Thyroid gland (tissue), 4 donors: ENCODE measurements at places on chromosomes 7 and 10. TPM values are rescaled to one million over a fixed set of nuclear protein-coding genes. Genes with fewer than 3 reads are reported as not detected.

Gene GCK
- total RNA-seq, result 0.22 TPM

- no peaks in the 10 kb centered on the region for H3K27me3 ChIP-seq
- no peak overlapping the region for H3K27ac ChIP-seq
- H3K36me3 ChIP-seq, result no peaks in the 10 kb centered on the region
- no peak for DNase-seq
- peaks cover 16% of the 10 kb centered on the region for H3K4me1 ChIP-seq
- H3K4me3 ChIP-seq, result no peak overlapping the region
These were observed 55.7 kb downstream of the EBF3 start for GRCh38 chr10:129908406-129908805.

- H3K27ac ChIP-seq, result no peak overlapping the region
- no peaks in the 10 kb centered on the region for H3K27me3 ChIP-seq
- H3K4me1 ChIP-seq, result no peaks in the 10 kb centered on the region
- H3K36me3 ChIP-seq, result no peaks in the 10 kb centered on the region
- DNase-seq, result no peak
These were observed 401.6 kb downstream of the SUGCT start for GRCh38 chr7:40536421-40536820.

- no peaks in the 10 kb centered on the region for H3K4me1 ChIP-seq
- no peak overlapping the region for H3K27ac ChIP-seq
- H3K4me3 ChIP-seq, result no peak overlapping the region
- DNase-seq, result no peak
These were observed 30.2 kb upstream of the NRCAM start for GRCh38 chr7:108486291-108486966.

- no peak overlapping the region for H3K4me3 ChIP-seq
- H3K27me3 ChIP-seq, result no peaks in the 10 kb centered on the region
- no peak for DNase-seq
- H3K4me1 ChIP-seq, result no peaks in the 10 kb centered on the region
- H3K27ac ChIP-seq, result no peak overlapping the region
These were observed 949.7 kb upstream of the C7orf33 start for GRCh38 chr7:147640821-147641220.
